Urinary bladder (tissue), 4 donors: ENCODE measurements at places on chromosomes 2 and 18. TPM values are rescaled to one million over a fixed set of nuclear protein-coding genes. Genes with fewer than 3 reads are reported as not detected.

DNA sequence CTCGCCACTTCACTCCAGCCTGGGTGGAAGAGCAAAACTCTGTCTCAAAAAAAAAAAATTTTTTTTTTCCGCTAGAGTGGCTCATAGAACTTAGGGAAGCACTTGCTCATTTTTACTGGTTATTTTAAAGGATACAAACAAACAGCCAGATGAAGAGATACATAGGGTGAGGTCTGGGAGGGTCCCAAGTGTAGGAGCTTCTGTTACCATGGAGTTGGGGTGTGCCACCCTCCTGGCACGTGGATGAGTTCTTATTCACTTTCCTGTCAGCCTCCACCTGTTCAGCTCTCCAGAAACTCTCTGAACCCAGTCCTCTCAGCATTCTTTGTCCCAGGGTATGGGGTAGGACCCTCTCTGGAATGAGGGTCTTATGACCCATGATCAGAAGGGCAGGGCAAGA lies 4.9 kb upstream of the MAT2A start:
- DNase-seq, result no peak

- no peak for DNase-seq
Observed at GRCh38 chr2:227696990-227697679, 20.7 kb downstream of the SLC19A3 start.

DNA sequence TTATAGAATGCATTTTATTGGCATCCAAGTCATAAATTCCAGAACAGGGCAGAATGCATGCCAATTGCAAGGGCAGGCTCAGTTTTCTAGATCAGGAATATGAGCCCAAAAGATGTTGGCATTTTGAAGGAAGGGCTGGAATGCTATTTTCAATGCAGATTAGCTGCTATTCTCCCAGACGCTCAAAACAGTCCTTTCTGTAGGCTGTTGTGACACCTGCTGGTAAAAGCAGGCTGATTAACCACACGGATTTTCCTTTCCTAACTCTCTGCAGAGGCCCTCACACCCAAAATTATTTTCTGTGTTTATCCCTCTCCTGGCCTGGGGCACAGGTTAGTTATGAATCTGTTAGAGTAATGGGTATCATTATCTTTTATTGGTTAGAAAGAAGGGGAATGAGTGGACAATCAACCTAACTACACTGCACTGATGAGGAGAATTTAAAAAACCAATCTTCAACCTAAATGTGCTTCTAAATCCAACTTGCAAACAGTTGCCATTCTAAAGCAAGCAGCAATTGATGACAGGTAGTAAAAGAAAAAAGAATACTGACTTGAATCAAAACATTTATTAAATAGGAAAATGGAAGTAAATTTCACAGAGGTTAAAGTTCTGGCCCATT lies 94.0 kb downstream of the PLA2R1 start:
- DNase-seq, result no peak

DNA sequence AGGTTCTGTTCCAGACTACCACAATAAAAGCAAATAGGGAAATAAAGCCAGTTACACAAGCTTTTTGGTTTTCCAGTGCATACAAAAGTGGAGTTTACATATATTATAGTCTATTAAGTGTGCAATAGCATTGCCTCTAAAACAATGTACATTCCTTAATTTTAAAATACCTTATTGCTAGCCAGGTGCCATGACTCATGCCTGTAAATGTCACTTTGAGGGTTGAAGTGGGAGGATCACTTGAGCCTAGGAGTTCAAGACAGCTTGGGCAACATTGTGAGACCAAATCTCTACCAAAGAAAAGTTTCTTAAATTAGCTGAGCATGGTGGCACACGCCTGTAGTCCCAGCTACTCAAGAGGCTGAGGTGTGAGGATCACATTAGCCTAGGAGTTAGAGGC lies 52.9 kb upstream of the IMP4 start:
- DNase-seq, result no peak

GRCh38 chr2:74267068-74267467 lies 68.7 kb downstream of the MTHFD2 start:
- DNase-seq, result no peak

EFEMP1 gene
- 244 TPM for polyA plus RNA-seq
